Cerebellum (tissue), 4 donors: ENCODE measurements at places on chromosomes 7 and 10. TPM values are rescaled to one million over a fixed set of nuclear protein-coding genes. Genes with fewer than 3 reads are reported as not detected.

The MYH16 gene
- total RNA-seq = not detected

The STAG3 gene
- total RNA-seq = 1.5 TPM

The CHST15 gene
- 36.7 TPM for total RNA-seq

The UCMA gene
- total RNA-seq = not detected

The AKR1B1 gene
- 35.7 TPM for total RNA-seq

The GALNT17 gene
- total RNA-seq = 41.3 TPM

The FKBP6 gene
- total RNA-seq = not detected

The APBB1IP gene
- total RNA-seq = 1.6 TPM

The PTPRN2 gene
- 35.7 TPM for total RNA-seq

DNA sequence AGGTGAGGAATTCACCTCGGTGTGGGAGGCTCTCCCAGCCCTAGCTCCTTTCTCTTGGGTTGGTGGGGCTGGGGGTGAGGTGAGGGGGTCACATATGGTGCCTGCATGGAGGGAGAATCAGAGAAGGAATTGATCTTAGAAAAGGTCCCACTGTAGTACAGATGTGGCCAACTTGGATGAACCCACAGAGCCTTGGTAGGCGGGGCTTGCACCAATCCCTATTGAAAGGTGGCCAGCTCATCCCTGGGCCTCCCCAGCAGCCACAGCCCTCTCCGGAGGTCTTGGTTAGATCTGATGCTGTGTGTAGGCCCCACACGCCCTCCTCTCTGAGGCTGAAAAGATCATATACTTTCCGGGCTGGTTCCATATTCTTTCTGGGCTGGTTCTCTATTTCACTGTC lies 19.0 kb downstream of the HKDC1 start:
- DNase-seq = no peak

DNA sequence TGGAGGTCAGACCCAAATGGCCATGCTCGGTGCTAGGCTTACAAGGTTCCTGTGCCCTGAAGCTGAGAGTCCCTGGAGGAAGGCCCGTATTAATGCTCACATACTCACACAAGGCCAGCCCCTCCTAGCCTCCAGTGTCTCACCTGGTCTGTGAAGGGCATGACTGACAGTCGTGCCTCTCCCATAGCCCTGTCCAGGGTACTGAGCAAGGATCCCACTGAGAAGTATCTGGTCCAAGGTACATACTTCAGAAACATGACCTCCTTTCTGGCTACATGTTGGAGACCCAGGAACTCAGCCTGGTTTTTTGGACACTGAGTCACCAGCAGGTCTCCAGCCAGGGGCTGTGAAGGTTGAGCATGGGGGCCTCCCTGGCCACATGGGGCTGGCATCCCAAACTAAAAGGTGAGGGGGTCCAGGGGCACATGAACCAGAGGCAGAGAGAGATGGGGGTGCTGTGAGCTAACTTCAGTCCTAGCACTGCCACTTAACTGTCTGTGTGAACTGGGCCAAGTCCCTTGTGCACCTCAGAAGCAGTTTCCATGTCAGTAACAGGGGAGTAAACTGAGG lies 17.6 kb upstream of the RASGEF1A start:
- no peak for DNase-seq

DNA sequence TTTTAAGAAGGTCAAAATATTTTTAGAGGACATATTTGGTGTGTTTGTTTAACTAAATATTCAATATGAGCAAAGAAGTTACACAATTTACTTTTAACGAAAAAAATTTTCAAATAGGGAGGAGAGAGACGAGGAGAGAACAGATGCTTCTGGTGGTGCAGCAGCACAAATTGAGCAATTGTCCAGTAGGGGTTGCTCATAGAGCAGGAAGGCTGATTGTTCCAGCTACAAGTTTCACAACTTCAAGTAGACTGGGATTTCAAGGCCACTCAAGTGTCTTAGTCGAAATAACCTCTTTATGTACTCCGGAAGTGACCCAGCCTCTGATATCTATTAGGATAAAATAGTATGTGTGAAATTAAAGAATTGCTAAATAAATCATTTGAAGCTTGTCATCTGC lies 197.9 kb downstream of the HDAC9 start:
- no peak for DNase-seq

DNA sequence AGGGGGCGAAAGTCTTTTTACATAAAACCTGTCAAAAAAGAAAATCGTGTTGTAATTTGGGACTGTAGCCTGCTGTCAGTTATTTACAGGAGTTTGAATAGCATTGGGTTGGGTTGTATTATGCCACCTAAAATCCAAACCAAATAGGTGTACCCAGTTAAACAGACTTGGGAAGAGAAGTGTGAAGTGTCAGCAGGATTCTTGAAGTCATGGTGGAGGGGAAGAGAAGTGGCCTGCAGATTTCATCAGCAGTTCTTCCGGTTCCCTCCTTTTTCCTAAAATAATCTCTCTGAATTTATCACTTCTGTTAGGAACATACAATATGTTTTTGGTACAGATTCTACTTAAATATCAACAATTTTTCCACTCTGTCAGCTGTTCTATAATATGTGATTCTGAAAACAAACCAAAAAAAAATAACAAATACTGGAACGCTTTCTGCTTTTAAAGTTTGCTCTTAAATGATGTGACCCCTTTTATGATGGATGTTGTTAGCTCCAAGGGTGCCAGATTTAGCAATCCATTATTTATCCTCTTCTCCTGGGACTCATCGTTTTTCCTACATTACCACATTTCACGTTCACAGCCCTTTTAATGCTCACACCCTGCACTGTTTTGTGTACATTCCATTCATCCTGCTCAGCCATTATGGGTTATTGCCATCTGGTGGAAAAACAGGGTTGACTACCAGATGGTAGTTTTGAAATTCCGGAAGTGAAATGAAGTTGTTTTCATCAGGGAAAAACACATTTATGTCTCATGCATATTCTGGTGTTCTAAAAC lies 18.7 kb upstream of the ARHGAP12 start:
- DNase-seq = peak; percentile 10

DNA sequence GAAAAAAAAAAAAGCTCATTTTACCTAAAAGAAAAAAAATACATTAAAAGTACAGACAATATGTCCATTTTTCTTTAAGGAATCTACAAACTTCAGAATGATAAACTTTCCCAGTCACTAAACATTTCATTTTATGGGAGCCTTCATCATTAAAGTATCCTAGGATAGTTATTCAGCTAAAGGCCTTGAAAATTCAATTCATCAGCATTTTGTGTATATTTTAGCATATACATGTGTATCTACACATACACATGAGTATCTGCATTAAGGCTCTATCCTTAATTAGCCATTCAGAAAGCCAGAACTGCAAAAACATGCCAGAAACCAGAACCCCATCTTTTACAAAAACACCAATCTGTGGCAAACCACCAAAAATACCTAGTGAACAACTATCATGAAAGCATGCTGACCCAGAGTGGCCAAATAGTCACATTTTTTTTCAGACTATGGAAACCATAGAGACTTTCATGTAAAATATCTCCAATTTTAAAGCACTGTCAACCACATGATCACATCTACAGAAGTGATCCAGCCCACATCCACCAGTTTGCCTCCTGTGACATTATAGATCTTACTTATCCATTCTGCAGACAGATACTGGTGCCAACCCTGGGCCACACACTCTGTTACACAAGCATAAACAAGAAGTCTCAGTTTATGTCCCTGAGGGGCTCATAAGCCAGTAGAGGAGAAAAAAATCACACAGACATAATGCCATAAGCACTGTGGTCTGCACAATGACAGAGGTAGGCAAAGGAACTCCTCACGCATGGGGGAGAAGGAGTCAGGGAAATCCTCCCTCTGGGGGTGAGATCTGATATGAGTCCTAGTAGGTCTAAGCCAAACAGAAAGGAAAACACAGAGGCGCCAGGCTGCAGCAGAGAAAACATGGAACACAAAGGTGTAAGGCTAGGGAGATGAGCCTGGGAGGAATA lies 79.2 kb downstream of the SRPK2 start:
- DNase-seq = no peak

- no peak for DNase-seq
These were observed 63.3 kb downstream of the GSAP start for GRCh38 chr7:77352665-77353406.

- DNase-seq = no peak
These were observed 72.0 kb downstream of the KAT6B start for GRCh38 chr10:74898201-74898976.

GRCh38 chr10:47022311-47023131 lies 111.3 kb downstream of the PTPN20 start:
- no peak for DNase-seq

DNA sequence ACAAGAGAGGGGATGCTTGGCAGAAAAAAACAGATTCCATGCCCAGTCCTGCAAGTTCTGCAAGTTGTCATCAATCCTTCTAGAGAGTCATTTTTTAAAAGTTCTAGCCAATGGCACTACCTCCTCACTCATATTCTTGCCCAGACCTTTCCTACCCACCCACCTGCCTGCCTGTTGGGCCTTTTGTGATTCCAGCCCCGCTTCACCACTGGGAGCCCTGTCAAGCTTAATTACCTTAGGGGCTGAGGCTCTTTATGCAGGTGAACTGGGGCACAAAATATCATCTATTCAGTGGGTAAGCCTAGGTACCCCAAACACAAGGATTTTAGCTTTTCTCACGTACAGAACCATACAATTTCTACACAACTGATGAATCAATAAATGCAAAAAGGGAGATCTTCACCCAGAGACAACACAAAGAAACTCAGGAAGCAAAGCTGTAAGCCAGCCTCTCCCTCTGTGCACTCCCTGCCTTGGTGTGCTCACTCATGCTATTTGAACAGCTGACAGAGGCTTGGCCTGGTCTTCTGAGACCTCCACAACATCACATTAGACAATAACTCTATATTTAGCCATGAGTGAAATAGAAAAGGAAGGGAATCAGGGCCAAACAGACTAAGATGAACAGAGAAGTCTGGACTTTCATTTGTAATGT lies 222.6 kb downstream of the HTR7 start:
- no peak for DNase-seq

- no peak for DNase-seq
These were observed 332.7 kb downstream of the ADARB2 start for GRCh38 chr10:1404323-1405260.

GRCh38 chr10:67284589-67284988 lies 358.8 kb downstream of the LRRTM3 start:
- no peak for DNase-seq

GRCh38 chr7:150962553-150963399 lies 15.3 kb downstream of the KCNH2 start:
- peak; percentile 87 for DNase-seq

DNA sequence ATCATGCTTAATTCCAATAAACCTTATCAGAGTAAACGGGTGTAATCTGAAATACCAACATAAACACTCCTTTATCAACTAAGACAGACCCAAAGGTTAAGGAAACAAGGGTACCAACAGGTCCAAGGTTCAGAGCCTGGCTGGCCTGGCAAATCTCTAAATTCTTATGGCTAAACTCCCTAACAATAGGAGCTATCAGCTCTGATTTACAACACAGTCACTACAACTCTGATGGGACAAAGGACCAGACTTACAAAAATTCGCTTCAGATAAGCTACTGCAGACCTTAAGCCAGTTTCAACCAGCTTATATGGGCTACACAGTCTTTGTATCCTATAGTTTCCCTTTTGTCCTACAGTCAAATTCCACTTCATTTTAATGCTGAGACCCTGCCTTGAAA lies 381.9 kb downstream of the ZWINT start:
- DNase-seq = no peak

GRCh38 chr7:115952832-115953231 lies 77.7 kb downstream of the TFEC start:
- no peak for DNase-seq

GRCh38 chr7:89849052-89849451 lies 305.2 kb upstream of the STEAP1 start:
- DNase-seq = no peak

GRCh38 chr10:129771576-129771975 lies 192.5 kb downstream of the EBF3 start:
- no peak for DNase-seq

- no peak for DNase-seq
These were observed 6.5 kb upstream of the PRKAR2B start for GRCh38 chr7:107037717-107038603.

- no peak for DNase-seq
These were observed 193.9 kb upstream of the PHF14 start for GRCh38 chr7:10779465-10780399.

- no peak for DNase-seq
These were observed 25.4 kb upstream of the PAPSS2 start for GRCh38 chr10:87634311-87634710.

DNA sequence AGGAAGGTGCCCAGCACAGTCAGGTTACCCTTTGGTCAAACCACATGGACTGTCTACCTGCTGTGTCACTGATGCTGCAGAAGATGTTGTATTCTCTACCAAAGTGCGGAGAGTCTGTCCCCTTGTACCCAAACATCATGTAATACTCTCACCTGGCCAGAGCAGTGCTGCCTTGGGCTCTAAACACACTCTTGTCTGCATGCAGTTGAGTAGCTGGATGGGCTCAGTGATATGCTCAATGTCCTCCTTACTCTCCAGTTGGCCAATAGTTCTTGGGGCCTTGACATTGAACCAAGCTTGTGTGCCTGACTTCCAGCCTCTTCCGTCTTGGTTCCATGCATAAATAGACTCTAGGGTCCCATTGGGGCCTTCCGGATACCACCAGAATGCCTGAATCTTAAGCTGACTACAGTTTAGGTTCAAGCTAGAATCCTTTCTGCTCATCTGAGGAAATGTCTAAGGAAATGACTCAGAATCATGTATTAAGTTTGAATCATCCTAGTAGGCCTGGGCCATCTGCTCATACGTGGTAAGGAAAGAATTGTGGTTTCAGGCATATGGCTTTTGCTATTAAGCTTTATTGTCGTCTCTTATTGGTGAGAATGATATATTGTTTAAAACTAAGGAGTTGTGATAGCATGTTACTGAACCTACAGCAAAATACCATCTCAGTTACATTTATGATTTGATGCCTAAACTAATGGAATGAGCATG lies 118.0 kb downstream of the OTUD1 start:
- no peak for DNase-seq

DNA sequence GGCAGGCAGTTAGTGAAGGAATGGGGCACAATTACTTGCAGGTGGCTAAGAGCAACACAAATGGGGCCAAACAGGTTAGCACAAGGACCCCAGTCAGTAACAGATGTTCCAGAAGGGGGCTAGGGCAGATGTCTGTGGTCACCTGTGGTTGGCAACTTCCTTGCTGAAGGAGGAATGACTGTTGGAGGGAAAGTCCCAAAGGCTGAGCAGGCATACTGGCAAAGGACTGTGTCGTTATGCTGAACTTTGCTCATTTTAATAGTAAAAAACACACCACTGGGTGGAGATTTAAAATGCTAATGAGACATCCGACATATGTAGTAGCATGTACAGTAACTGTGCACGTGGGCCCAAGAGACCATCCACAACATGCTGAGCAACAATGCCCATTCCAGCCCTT lies 511.6 kb downstream of the CALN1 start:
- DNase-seq = no peak

DNA sequence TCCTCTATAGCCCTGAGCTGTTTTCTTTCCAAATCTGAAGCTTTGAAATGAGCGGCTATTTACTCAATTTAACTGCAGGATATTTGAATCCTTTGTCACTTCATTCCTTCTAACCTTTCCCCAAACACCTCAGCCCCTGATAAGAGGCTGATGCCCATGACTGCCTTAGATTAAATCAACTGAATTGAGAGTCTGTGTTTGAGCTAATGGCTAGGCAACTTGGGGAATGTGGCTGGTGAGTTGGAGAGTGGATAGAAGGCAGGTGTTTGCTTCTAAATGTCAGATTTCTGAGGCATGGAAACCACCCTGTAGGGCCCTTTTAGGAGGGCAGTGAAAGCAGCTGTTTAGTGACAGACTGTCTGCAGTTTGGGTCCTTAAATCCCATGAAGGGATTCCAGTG lies 759.9 kb downstream of the LRMDA start:
- no peak for DNase-seq

GRCh38 chr10:46030091-46030937 lies at the start of gene NCOA4:
NCOA4 (minus strand) TSS chr10:46030623; CDS start chr10:46016680, 13,943 bp downstream.
- peak; percentile 98 for DNase-seq
